Vagina (tissue), 2 donors: ENCODE measurements at places on chromosomes 1 and 21. TPM values are rescaled to one million over a fixed set of nuclear protein-coding genes. Genes with fewer than 3 reads are reported as not detected.

- DNase-seq = no peak
Observed at GRCh38 chr1:183936791-183937190, 100.7 kb downstream of the COLGALT2 start.

- no peak for DNase-seq
Observed at GRCh38 chr1:6438047-6438525, 13.5 kb downstream of the ESPN start.

GRCh38 chr1:6657138-6657537, 32.5 kb downstream of the THAP3 start:
- DNase-seq = no peak

Gene CFAP74
- not detected for total RNA-seq

DNA sequence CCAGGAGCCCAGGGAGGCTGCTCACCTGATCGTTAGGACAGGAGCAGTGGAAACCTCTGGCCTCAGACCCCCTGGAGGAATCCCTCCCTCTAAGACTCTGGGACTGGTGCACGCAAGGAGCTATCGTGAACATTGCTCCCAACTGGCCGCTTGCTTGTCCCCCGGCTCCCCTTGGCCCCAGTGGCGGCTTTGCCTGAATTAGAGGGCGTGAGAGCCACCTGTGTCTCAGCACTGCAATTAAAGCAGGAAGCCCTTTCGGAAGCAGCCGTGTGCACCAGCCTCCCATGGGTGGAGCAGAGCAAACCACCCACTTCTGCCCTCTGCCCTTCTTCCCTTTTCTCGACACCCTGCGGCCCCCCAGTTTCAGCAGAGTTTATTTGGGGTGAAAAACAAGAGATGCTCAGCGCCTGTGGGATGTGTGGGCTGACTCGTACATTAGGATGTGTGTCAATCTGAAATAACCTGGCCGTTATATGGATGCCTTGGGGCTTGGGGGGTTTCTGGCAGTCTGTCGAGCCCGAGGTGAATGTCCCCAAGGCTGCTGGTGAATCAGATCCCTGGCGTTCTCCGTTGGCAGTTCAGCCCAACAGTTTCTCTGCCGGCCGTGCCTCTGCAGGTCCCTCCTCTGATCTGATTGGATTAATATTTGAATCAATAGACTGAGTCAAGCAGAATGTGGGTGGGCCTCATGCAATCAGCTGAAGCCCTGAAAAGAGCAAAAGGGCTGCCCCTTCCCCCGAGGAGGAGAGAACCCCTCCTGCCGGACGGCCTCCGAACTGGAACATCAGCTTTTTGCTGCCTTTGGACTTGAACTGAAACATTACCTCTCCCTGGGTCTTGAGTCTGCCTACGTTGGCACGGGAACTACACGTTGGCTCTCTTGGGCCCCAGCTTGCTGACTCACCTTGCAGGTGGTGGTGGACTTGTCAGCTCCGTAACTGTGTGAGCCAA, 7.3 kb upstream of the UMODL1 start:
- no peak for DNase-seq

- no peak for DNase-seq
Observed at GRCh38 chr1:94660994-94661393, 119.4 kb upstream of the F3 start.

DNA sequence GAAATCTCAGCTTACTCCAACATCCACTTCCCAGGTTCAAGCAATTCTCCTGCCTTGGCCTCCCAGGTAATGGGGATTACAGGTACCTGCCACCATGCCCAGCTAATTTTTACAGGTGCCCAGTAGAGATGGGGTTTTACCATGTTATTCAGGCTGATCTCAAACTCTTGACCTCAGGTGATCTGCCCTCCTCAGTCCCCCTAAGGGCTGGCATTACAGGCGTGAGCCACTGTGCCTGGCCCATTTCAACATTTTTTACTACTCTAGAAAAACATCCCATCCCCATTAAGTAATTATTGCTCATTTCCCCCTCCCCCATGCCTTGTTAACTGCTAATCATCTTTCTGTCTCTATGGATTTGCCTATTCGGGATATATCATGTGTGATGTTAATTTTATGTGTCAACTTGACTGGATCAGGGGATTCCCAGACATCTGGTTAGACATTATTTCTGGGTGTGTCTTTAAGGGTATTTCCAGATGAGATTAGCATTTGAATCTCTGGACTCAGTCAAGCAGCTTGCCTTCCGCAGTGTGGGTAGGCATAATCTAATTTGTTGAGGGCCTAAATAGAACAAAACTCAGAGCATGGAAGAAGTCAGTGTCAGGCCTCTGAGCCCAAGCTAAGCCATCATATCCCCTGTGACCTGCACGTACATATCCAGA, 33.0 kb upstream of the ZBTB8B start:
- no peak for DNase-seq

DNA sequence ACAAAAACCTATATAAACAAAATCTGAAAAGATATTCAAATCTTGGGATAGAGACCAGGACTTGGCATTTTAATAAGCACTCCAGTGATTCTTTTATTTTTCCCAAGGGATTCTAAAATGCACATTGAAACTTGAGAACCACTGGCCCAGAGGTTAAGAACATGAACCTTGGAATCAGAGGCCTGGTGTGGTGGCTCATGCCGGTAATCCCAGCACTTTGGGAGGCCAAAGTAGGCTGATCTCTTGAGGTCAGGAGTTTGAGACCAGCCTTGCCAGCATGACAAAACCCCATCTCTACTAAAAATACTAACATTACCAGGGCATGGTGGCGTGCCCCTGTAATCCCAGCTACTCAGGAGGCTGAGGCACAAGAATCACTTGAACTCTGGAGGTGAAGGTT, 12.9 kb upstream of the CEP85 start:
- DNase-seq = no peak

- DNase-seq = no peak
Observed at GRCh38 chr1:226643611-226644540, 95.2 kb downstream of the ITPKB start.

- no peak for DNase-seq
Observed at GRCh38 chr1:183361081-183361480, 57.1 kb downstream of the NMNAT2 start.

Gene CLSTN1
- 96.5 TPM for total RNA-seq

DNA sequence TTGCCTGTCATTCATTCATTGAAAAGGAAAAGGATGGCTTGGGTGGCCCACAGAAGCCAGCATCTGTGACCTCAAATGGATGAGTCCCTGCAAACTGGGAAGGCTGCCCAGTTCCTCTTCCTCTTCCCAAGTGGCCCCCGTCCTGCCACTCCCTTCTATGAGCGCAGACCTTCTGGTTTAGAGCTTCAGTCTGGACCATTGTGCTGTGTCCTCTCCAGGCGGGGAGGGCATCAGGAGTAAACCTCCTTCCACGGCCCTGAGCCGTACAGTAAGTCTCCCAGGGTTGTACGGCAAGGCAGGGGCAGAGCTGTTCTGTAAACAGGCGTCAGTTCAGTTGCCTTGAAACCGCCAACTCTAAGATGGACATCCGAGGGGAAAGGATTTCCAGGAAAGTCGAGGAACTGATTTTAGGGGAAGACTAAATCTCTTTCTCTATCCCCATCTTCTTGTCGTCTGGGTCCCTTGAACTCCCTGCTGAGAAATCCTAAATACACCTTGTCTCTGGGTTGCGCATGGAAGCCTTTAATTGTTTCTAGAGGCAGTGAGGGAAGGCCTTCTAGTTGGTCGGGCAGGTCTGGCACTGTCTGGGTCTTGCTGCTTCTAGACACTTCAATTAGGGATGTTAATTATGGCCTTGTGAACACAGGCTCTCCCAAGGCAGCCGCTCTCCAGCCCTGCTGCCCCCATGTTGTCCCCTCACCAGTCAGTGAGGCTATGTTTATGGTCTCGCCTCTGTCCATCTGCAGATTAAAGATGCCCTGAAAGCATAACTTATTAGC, 22.1 kb downstream of the SOX13 start:
- no peak for DNase-seq

Gene KCNE2
- total RNA-seq = not detected

DNA sequence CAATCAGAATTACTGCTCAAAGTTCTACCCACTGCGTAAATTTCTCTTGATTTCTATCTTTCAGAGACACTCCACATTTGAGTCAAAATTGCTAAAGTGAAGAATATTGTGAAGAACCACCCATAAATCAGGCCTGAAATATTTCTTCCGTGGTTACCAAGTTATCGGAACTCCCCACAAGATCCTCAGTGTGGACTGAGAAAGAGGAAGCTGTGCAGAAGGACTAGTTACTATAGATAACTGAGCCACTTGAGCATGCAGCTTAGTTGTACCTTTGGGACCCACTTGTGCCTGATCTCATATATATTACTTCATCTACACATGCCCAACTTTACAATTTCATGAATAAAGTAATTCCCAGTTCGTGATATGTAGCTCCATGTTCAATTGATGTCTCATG, 18.4 kb downstream of the RWDD3 start:
- DNase-seq = no peak

DNA sequence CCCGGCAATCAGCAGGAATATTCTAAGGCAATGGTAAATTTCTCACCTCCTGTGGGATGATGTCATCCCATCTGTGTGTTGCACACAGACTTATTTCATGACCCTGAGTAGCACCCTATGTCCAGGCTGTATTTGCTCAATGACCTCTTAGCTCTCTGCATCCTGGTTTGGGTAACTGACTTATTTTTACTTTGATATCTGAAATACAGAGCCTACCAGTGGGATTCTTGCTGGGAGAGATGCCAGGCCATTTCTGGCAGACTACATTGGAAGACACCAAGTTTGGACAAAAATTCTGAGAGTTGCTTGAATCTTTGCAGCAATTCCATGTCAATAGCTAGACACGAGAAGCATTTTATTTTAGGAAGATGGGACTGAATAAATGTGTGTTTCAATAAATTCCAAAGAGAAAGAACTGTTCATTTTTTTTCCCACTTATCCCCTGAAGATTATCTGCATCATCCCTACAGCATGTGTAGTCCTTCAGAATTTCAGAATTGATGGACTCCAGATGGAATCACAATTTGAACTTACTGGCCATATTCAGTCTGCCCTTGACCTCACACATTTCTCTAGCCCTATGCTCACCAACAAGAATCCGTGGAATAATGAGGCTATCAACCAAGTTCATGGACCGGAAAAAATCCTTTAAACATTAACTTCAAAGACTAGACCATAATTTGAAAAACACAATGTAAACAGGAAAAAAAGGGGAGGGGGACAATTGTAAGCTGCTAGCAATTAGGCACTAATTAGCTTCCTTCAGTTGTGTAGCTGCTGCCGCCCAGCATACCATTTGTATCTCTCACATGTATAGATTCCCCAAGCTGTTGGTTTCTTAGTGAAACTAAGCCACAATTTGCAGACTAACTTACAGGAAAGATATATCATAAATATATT, 226.5 kb downstream of the HMCN1 start:
- no peak for DNase-seq

Gene EDN2
- 9.3 TPM for total RNA-seq

Gene PDPN
- 43.7 TPM for total RNA-seq

Gene TACSTD2
- 203 TPM for total RNA-seq
